NCI-H1048 (cell line): ENCODE measurements at places on chromosomes 4 and X.

DNA sequence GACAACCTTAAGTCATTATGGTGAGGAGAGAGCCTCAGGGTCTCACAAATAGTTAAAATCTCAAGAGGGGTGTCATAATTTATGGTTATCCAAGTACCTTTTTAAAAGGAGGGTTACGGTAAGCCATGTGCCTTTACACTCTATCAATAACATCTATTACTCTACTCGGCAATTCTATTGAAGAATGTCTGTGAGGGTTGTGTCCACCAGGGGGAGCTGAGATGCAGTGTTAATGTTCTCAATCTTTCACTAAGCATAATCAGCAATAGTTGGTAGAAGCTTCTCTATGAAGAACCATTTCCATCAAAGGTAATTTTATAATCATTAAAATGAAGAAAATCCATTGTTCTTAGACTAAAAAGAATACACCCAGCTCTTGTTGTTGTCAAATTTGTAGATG, 457.4 kb downstream of the CENPC start:
- DNase-seq = no peak

GRCh38 chr4:26056406-26056805, 142.4 kb downstream of the SMIM20 start:
- no peak for DNase-seq

- DNase-seq = no peak
Measured at GRCh38 chr4:115923152-115923551, 809.7 kb upstream of the NDST4 start.

DNA sequence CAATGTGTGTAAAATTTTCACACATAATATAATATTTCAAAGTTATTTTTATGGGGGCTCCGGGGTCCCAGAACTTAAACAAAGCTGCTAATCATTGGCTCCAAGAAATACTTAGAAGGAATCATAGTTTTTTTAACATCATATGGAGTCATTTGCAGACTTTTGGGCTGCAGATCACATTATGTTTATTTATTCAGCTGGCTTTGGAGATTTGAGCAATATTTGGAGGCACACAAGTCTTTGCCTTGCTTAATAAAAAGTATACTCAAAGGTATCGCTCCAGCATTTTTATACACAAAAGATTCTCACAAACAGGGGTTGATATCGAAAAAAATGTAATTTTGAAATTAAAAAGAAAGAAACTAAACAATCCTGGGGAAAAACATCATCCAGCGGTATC, 382.5 kb upstream of the TENM3 start:
- DNase-seq = no peak

GRCh38 chr4:149426461-149426860, 389.2 kb downstream of the IQCM start:
- no peak for DNase-seq

DNA sequence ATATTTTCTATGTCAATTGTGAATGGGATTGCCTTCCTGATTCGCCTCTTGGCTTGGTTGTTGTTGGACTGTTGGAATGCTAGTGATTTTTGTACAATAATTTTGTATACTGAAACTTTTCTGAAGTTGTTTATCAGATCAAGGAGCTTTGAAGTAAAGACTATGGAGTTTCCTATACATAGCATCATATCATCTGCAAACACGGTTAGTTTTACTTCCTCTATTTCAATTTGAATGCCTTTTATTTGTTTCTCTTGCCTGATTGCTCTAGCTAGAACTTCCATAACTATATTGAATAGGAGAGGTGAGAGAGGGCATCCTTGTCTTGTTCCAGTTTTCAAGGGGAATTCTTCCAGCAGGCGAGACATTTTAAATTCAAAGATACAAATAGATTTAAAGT, 226.5 kb downstream of the FBXO8 start:
- DNase-seq = no peak

DNA sequence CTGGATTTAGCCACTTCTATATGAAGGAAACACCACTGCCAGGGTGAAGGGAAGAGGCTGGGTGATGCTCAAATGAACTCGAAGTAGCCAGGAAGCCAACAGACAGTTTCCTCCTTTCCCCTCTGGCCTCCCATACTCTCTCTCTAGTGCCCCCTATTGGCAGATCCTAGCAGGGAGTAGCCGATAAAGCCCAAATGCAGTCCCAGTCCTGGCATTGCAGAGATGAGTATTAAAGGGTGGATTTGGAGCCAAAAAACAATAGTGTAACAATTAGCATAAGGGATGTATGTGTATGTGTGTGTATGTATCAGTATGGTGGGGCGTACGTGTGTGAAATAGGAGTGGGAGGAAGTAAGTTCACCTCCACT, 213.8 kb upstream of the LDB2 start:
- no peak for DNase-seq

GRCh38 chrX:16386126-16386525, 218.8 kb downstream of the MAGEB17 start:
- DNase-seq = no peak

GRCh38 chr4:37759833-37760232, 66.7 kb upstream of the PGM2 start:
- DNase-seq = no peak

DNA sequence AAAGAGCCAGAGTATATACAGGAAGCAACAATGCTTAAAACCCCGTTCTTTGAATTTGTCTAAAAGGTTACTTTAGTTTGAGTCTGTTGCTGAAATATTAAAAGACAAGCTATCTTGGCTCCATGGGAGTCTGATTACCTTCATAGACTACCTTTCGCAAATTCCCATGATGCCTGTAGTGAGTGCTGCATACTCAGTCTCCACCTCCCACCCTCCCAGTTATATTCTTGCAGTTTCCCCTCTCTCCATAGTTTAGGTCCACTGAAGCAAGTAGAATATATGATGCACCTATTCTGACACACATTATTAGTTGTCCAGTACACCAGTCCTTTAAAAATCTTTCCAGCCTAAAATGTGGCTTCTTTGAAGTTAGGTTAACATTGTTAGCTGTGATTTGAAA, 2.4 kb downstream of the CNKSR2 start:
- no peak for DNase-seq

GRCh38 chr4:139454111-139455045, at the start of gene RAB33B:
RAB33B (plus strand) TSS chr4:139454121; CDS start chr4:139454196, 75 bp downstream.
- no peak for DNase-seq

GRCh38 chr4:64780664-64781063, 371.4 kb upstream of the TECRL start:
- no peak for DNase-seq
